NCI-H460 (cell line): ENCODE measurements at places on chromosomes 2 and 18. TPM values are rescaled to one million over a fixed set of nuclear protein-coding genes. Genes with fewer than 3 reads are reported as not detected.

TUBA3D gene
- total RNA-seq: not detected in 2 replicates

DNA sequence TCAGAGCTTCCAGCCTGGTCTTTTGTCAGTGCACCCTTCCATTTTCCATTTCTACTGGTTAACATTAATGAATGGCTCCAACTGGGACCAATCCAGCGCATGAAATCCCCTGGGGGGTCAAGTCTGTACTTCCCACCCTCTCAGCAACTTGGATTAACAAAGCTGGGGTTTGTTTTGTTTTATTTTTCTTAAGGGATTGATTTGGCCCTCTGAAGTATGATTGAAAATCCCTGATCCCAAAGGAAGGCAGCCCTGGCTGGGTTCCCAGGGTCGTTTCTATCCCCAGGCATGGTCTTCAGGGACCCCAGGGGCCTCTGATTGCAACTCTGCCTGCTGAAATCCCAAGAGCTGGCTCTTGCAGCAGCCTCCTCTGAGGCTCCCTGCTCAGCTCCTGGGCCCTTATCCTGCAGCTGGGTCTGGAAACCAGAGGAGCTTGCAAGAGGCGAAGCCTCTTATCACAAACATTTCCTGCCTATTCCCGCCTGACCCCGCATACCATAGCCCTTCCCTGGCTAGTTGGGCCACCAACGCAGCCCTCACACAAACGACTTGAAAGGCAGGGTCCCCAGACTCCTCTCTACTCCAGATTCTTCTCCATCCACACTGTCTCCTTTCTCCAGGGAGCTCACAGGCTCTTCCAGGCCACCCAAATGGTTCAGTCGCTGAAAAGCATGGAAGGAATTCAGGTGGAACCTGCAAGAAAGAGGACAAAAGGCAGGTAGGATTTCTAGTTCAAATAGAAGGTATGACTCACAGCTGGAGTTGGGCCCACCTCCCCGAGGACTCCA lies 109.7 kb upstream of the PKDCC start:
- DNase-seq: no peak

HAAO gene
- total RNA-seq: not detected in 2 replicates

DNA sequence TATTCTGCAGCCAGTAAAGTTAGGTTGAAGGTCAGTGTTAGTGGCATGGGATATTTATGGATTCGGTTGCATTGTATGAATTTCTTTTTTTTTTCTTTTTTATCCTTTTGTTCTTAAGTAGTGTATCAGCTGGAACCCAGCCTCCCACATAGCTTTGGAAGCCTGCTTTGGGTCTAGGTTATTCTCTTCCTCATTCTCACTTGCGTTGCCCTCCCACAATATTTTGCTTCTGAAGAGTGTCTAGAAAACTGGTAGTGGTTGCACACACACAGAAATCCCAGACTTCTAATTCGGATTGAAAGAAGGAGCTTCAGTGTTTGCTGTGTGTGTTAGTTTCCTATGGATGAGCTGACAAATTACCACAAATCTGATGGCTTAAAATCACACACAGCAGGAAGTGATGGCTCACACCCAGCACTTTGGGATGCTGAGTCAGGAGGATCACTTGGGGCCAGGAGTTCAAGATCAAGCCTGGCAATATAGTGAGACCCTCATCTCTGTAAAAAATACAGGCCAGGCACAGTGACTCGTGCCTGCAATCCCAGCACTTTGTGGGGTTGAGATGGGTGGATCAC lies 104.8 kb downstream of the ARL4C start:
- no peak for DNase-seq

DNA sequence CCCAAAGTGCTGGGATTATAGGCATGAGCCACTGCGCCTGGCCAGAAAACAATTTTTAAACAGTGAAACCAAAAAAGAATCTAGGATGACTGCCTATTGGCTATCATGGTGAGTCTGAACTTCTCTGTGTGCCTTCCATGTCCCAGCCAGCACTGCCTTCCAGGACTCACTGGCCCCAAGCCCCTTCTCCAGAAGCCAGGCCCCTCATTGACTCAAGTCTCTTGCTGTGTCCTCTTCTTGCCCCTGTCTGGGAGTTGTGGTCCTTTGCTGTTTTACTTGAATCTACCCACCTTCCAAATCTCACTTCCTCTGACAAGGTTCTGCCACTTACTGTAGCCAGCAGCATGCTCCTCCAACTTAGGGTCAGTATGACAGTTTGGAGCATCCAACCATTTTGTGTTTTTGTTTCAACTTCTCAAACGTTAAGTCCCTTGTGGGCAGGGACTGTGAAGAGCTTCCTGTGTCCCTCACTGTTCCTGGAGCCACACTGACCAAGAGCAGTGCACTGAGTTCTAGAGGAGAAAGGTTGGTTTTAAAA lies 41.7 kb downstream of the ST3GAL5 start:
- no peak for DNase-seq

SERPINB10 gene
- not detected in 2 replicates for total RNA-seq

GRCh38 chr2:219269362-219270054 lies 9.7 kb upstream of the DNAJB2 start:
- DNase-seq: no peak

DNA sequence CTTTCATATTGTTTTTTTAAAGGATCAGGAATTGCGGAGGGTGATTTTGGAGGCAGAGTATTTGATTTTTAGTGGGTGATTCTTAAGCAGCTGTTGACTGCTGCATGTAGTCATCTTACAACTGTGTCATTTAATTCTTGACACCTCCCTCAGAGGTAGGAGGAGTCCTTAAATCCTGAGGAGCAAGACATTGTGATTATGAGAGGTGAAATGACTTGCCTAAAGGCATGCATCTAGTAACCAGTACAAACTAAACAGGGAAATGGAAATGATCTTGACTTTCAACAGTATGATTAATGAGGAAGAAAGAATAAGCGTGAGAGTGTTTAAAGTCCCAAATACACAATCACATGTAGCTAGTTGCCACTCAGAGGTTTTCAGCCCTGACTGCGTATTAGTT lies 440.7 kb downstream of the THSD7B start:
- DNase-seq: no peak

DNA sequence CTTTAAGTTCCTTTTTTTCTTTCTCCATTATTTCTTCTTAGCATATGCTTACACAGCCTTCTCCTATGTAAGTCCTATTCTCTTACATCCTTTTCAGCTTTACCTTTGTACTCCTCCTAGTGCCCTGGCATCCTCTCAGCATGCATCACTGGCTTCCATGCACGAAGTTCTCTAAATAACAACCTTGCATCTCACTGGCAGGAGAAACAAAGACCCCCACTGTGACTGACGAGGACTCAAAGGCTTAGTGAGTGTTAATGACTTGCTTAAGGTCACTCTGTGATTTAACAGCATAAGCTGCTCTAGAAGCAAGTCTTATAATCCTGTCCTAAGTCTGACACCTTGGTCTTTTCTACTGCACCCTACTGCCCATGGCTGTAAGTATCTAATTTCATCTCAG lies 1236.0 kb upstream of the CELF4 start:
- DNase-seq: no peak

DNA sequence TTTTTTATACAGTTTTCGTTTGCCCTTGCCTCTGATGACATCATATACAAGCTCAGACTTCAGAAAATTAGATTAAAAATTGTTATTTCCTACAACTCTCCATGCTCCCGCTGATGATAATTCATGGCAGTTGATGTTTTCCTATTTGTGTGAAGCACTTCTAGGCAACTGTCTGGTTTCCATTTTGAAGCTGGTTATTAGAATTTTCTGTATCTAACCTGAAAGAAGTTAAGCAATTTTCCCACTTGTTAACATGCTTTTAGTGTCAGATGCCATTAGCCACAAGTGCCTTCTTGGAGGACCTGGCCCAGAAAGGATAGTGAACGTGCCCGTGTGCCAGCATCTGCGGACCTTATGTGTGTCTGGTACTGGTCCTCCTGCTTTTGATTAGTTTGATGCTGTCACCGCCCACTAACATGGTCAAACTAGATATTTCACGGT lies 347.6 kb upstream of the RAB12 start:
- DNase-seq: no peak

DNA sequence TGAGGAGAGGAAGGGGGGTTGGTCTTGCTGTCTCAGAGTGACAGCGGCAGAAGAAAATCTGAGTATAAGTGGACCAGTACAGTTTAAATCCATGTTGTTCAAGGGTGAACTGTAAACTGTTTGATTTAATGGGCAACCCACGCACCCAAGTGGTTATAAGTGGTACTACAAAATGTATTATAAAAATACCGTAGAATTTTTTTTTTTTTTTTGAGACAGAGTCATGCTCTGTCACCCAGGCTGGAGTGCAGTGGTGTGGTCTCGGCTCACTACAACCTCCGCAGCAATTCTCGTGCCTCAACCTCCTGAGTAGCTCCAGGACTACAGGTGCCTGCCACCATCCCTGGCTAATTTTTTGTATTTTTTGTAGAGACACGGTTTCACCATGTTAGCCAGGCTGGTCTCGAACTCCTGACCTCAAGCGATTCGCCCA lies 2.1 kb upstream of the CHCHD5 start:
- DNase-seq: peak; percentile 62

GRCh38 chr2:30465171-30465545 lies 18.1 kb downstream of the LCLAT1 start:
- no peak for DNase-seq

ITPRIPL1 gene
- 0.09 TPM in 1 of 2 replicates, not detected in the other for total RNA-seq

MAP3K19 gene
- not detected in 2 replicates for total RNA-seq

DNA sequence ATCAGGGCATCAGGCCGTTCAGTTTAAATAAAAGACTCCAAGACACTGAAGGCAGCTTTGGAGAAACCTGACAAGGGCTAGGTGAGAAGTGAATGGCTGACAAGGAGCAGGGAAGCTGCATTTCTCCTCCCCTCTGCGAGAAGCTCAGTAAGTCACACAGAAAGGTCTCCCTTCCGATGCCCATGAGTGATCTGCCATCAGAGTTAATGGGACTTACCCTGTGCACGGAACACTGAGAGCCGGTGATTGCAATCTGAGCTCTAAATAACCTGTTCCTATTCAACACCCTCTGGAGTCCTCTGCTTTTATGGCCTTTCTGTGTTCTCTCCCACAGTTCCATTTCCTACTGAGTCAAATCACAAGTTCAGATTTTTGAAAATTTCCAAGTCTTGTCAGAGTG lies 322.2 kb upstream of the MYT1L start:
- DNase-seq: no peak

CHPF gene
- 52.4 and 67.1 TPM in 2 replicates for total RNA-seq

AGXT gene
- not detected in 2 replicates for total RNA-seq

GRCh38 chr18:78801011-78801410 lies 178.6 kb upstream of the SALL3 start:
- no peak for DNase-seq

UGT1A5 gene
- total RNA-seq: not detected in 2 replicates

CHMP3 gene
- total RNA-seq: 55.4 and 56.4 TPM in 2 replicates

GRCh38 chr18:74976331-74976909 lies 232.5 kb downstream of the PTGR3 start:
- no peak for DNase-seq

IMPACT gene
- 21.7 and 24.9 TPM in 2 replicates for total RNA-seq

GATA6 gene
- total RNA-seq: 1.0 and 1.8 TPM in 2 replicates

- DNase-seq: no peak
These were observed 54.4 kb downstream of the TRAPPC12 start for GRCh38 chr2:3433776-3434400.

DNA sequence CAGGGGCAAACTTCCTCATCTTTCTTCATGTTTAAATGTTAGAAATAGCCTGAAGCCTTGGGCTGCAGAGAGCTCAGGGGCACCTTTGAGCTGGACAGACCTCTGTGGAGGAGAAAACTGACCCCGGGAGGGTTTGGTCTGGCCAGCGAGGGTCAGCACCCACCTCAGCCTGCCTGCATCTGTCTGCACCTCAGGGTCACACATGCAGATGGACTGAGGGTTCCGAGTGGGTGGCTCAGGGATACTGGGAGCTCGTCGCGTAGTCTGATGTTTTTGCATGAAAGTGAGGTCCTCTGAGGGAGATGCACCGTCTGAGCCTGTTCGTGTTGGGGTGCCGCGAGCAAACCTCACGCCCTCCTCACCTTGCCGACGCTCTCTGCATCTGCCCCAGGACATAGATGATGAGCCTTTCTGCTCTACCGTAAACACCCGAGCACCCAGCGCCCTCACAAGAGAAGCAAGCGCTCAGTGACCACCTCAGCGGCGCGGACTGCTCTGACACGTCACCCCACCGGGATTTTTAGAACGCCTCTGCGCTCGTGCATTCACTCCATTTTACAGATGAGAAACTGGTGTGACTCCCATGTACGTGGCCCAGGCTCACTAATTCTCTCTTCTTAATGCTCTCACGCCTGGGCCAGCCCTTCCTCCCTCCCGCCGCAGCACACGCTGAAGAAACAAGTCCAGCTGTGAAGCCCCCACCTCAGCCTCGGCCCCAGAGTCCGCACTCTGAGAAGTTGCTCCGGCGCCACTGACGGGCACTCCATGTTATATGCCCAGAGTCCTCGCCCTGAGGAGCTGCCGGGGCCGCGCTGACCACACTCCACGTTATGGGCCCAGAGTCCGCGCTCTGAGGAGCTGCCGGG lies 9.5 kb downstream of the KCNG2 start:
- no peak for DNase-seq

RTP5 gene
- total RNA-seq: not detected in 2 replicates

- no peak for DNase-seq
These were observed 164.9 kb downstream of the CCDC148 start for GRCh38 chr2:158291544-158292180.
